ENCODE measurements at places on chromosomes 11 and 22.

GRCh38 chr11:69840371-69841169, 21.4 kb upstream of the FGF3 start:
- DNase-seq, result no peak

GRCh38 chr11:118621071-118621783, 13.8 kb downstream of the PHLDB1 start:
- peak; percentile 82 for DNase-seq

DNA sequence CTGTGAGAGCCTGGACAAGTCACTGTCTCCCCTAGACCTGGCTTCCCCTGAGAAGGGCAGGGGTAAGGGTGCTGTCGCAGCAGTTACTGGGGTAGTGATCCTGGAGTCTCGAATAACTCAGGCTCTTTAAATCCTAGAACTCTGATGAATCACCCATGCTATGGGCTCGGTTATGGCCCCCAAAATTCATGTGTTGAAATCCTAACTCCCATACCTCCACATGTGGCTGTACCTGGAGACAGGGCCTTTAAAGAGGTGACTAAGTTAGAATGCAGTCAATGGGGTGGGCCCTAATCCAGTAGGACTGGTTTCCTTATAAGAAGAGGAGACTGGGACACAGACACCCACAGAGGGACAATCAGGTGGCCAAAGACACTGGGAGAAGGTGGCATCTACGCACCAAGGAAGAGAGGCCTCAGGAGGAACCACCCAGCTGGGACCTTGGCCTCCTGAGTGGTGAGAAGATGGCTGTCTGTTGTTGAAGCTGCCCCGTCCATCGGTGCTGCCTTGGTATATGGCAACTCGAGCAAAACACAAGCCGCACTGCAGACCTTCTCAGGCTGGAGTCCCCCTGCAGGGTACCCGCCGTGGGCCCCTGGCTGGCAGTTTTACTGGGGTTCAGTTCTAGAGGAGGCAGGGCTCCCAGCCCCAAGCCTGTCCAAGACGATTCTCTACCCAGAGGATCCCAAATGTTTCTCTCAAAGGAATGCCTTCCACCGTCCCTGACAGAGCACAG, 48.8 kb upstream of the SHISAL1 start:
- DNase-seq, result no peak

GRCh38 chr22:39643311-39644083, 72.9 kb downstream of the CACNA1I start:
- DNase-seq, result no peak

GRCh38 chr11:67280788-67281551, 8.1 kb upstream of the ANKRD13D start:
- no peak for DNase-seq

DNA sequence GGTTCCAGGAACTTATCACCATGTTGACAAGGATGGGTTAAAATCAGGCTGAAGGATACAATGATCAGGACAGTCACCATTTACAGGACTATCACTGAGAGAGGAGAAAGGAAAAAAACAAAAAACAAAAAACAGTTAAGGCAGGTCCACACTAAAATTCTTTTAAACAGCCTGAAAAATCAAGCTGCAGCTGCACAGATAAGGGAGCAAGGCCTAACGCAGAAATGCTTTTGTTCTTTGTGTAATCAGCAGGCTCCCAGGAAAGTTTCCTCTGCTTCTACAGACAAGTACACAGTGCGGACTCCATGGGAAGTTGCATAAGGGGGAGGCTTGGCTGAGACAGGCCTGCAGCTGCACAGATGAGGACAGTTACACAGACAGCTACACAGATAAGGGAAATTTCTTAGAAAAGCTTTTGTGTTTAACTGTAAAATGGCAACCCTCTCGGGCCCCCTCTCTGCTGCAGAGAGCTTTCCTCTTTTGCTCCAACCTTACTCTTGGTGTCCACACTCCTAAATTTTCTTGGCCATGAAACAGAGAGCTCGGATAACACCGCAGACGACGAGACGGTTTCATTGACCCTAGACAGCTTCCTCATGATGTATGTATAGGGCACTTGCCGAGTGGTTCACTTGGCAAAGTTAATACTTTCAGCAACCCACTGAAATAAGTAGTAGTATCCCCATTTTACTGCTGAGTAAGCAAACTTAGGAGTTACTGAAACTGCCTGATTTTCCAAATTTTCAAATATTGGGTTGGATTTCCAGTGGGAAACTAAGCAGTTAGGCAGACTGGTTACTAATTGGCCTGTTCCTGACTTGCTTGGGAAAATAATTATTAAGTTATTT, 45.5 kb downstream of the PIWIL3 start:
- DNase-seq, result peak; percentile 99

DNA sequence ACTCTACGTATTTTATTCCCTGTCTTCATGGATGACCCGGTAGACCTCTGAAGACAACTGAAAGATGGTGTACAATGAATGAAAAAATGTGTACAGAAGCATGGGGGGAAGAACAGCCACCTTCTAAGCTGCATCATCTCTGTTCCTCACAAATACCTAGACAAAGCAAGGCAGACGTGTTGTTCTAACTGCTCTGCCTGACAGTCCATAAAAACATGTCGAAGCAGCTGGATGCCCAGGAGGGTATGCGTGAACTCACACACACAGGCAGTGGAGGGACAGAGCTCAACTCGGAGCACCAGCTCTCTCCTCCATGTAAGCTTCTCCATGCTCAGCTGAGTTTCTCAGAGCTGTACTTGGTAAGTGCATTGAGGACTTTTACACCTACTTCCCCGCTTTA, 327.4 kb downstream of the CTTN start:
- no peak for DNase-seq

DNA sequence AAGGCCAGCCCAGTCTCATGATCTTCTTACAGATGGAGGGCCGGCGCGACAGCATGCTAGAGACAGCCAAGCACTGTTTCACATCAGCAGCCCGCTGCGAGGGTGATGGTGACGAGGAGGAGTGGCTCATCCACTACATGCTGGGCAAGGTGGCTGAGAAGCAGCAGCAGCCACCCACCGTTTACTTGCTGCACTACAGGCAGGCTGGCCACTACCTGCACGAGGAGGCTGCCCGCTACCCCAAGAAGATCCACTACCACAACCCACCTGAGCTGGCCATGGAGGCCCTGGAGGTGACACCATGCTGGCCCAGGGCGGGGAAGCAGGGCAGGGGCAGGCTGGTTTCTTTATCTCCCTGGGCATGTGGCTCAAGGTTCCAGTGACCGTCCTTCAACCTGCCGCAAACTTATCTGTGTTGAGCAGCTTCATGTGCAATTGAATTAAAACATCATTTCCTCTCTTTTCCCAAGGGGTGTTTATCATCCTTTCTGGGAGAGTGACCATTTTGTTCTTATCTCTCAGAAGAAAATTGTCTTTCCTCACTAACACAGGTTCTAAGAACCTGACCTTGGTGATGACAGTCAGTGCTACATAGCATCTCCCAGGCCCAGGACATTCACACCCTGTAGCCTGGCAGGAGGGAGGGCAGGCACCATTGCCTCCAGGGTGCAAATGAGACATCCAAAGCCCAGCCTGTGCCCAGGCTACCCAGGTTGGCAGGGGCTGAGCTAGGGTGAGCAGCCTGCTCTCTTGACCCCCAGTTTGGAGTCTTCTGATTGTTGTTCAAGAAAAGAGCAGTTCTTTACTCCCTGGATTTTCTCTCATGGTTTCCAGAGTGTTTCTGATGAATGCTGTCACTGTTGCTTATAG, 80.7 kb downstream of the CABIN1 start:
- DNase-seq, result peak; percentile 85

DNA sequence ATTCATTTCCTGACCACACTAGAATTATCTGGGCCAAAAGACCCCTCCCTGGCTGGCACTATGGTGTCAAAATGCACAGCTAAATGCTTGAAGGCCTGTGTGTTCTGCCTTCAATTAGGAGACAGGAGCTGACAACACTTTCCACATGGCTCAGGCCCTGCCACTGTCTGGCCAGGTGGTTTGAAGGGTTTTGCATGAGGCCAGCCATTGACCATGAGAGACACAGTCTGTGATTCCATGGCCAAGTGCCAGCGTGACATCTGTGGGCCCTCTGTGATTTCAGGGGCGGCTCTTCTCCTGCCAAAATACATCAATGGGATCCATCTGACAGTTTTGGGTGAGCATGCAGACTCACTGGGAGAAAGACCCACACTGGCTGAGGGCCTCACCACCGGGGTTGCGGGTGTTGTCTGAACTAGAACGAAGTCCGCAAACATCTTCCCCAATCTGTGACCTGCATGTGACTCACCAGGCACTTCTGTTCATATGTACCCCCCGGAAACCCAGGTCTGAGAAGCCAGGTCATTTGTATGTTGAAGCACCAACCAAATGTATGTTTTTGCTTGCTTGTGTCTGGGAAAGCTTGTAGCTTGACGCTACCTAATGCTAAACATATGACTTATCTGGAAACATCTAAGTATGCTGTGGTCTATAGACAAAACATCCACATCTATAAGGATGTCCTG, 20.7 kb upstream of the NAV2 start:
- DNase-seq, result no peak

DNA sequence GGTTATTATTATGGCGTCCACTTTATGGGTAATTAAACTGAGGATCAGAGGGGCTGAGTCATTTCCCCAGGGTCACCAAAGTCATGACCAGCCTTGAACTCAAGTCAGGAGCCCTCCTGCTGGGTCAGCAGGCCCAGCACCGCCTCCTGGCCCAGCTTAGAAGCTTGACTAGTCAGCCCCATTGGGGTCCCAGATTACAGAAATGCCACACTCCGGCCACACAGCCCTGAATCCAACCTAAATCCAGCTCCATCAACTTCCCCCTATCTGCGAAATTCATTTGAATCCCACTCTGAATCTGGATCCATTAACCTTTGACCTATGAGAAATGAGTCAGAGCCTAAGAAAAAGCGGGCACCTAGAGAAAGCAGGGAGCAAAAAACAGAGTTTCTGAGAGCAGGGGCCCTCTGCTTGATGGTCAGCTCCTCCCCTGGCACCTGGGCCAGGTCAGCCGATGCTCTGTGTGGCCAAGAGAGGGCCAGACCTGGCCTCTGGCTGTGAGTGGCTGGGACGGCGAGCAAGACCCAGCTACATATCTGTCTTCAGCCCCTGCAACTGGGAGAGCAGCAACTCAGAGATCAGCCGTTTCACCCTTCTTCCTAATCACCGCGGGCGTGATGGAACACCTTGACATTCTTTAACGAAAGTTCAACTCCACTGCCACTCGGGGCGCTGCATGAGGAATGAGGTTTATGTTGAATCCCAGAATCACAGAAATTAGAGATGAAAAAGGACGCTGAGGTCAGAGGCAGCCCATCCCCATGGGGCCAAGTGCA, 196.1 kb downstream of the TRIM29 start:
- DNase-seq, result no peak

DNA sequence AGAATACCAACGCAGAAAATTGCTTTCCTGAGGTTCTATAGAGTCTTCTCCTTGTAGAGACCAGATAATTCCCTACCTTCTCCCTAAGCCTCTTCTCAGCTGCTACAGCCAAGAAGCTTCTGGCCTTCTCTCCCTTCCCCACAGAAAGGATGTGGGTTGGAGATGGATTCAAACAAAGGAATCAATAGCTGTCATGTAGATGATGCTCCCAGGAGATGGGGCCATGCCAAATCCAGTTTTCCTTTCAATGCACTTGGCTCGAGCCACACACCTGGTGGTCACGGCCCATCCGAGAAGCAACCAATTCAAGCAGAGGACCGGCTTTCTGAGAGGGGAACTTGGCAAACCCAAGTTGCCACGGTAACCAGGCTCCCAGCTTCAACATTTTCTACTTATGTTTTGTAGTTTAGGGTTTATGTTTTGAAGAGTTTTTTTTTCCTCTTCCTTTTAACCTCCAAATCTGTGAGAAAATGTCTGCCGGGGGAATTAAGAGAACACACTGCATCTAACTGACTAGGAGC, 31.3 kb upstream of the OPCML start:
- DNase-seq, result no peak

DNA sequence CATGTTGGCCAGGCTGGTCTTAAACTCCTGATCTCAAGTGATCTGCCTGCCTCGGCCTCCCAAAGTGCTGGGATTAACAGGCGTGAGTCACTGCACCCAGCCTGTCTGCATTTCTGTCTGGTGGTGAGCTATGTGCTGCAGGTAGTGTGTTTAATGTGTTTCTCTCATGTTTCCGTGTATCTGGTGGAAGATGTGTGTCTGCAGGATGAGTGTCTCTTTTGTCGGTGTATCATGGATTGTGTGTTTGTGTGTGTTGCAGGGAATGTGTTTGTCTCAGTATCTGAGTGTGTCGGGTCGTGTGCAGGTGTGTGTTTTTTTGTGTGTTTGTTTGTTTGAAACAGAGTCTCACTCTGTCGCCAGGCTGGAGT, 16.1 kb downstream of the SCARF2 start:
- no peak for DNase-seq

DNA sequence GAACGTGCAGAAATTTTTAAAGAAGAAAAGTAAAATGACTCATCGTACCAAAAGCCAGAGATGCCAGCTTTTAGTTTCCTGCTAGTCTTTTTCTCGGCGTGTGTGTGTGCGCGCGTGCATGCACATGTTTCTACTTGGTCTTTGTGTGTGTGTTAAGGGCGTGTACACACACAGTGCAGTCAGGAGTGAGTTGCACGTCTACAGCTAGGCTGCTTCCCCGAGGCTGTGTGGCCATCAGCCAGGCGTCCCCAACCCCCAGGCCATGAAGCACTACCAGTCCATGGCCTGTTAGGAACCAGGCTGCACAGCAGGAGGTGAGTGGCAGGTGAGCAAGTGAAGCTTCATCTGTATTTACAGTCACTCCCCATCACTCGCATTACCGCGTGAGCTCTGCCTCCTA, 36.4 kb downstream of the KCNQ1 start:
- no peak for DNase-seq

GRCh38 chr22:31998784-31999385, 44.2 kb upstream of the SLC5A1 start:
- DNase-seq, result no peak

- DNase-seq, result no peak
Observed at GRCh38 chr22:31474743-31475142, 14.9 kb downstream of the EIF4ENIF1 start.

- peak; percentile 47 for DNase-seq
Observed at GRCh38 chr11:21142007-21142406, 472.6 kb downstream of the NELL1 start.

- DNase-seq, result no peak
Observed at GRCh38 chr11:110186867-110187266, 93.7 kb downstream of the ZC3H12C start.

- no peak for DNase-seq
Observed at GRCh38 chr22:27420195-27420816, 381.2 kb downstream of the MN1 start.

- DNase-seq, result no peak
Observed at GRCh38 chr22:50199251-50199721, 1.5 kb upstream of the SELENOO start.

DNA sequence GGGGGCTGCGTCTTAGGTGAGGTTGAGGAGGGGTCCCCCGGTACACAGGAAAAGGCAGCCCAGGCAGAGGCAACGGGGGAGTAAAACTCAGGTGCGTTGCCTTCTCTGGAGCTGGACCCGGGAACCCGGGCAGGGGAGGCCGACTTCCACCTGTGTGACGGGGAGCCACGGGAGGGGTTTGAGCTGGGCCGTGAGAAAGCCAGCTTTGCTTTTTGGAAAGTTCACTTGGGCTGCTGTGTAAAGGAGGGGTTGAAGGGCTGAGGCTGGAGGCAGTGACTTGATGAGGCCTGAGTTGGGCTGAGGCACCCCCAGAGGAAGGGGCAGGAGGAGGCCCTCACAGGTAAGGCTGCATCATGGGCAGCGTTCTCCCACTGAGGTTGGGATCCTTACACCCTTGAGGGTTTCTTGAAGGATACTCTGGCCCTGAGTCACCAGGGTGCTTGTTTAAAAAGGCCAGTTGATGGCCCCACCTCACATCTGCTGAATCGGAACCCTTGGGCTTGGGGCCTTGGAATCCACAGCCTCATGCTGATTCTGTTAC, 47.2 kb downstream of the CHRDL2 start:
- DNase-seq, result no peak
